ENCODE measurements at places on chromosomes 5 and 9. TPM values are rescaled to one million over a fixed set of nuclear protein-coding genes. Genes with fewer than 3 reads are reported as not detected.

DNA sequence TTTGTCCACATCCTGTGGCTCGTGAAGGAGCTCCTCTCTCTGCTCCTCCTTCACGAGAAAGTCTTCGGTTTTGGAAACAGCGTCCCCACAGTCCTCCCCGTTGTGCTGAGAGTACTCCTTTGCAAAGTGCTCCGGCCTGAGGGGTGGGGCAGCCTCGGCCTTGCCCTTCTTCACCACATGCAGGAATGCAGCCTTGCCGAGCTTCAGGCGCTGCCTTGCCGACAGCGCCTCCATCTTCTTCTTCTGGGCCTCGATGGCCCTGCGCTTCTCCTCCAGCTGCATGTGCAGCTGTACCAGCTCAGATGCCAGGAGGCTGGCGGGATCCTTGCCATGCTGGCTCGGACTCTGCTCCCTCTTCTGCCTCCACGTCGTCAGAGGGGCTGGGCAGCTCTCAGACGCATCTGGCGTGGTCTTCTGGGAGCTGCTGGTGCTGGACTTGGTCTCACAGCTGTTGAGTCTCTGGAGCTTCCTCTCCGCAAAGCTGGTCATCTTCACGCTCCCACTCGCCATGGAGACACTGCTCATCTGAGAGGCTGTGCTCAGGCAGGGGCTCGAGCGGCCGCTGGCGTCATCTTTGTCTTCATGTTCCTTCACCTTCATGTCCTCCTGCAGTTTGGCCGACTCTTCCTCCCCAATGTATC, 85.5 kb downstream of the CAMSAP1 start:
- DNase-seq: no peak

GRCh38 chr9:33517373-33517772, 6.7 kb upstream of the ANKRD18B start:
- no peak for DNase-seq

DNA sequence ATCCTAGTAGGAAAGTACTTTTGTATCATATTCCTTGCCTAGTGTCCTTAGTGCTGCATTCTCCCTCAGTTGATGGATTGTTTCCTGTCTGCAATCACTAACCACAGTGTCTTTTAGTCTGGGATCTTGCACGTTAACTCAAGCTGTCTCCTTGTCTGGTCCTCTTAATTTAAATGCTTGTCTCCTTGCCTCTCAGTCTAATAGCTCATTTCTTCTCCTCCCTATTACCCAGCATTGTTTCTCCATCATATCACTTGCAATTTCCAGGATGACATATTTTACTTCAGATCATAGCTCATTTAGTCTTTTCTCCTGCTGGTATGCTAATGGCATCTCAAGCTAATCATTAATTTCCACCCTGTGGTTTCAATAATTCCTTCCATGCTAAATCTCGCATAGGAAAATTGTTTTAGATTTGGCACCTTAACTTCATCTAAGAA, 2052.0 kb upstream of the C9orf72 start:
- no peak for DNase-seq

GRCh38 chr9:133935328-133936005, 56.7 kb downstream of the VAV2 start:
- DNase-seq: no peak

DNA sequence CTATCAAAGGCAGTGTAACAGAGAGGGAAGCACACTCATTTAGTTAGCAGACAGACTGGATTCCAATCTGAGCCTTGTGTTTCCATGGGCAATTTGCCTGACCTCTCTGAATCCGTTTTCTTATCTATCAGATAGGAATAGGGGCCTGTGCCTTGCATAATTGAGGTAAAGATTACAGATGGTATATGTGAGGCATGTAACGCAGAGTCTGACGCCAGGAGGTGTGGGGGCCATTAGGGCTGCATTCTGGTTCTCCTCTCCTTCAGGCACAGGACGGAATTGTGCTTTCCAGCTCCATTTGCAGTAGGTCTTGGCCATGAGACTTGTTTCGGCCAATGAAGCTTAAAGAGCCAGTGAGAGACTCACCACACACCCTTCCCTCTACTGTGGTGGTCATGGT, 97.6 kb downstream of the FRMD3 start:
- DNase-seq: no peak

- DNase-seq: no peak
Measured at GRCh38 chr5:122391621-122392020, 79.6 kb downstream of the SNCAIP start.

Gene TMEM8B
- 3.0 TPM for total RNA-seq

Gene GABRP
- not detected for total RNA-seq

Measured in CD8-positive, alpha-beta memory T cell (primary cell).